ENCODE measurements at places on chromosomes 3 and 15.

DNA sequence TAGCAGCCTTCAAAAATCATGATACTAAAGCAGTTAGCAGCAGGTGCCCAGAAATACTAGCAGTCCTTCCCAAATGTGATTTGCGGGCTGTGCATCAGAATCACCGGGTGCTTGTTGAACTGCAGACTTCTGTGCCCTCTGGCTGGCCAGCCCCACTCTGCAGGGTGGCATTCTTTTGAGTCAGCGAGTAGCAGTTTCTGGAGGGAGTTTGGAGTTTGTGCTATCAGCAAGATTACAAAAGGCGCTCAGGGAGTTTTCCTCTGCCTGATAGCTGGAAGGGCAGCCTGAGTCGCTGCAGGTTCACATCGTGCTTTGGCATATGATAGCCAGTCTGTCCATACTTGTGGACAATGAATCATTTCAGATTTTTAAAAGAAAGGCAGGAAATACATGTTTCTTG is 57.6 kb downstream of the CLDN11 start:
- no peak for DNase-seq

DNA sequence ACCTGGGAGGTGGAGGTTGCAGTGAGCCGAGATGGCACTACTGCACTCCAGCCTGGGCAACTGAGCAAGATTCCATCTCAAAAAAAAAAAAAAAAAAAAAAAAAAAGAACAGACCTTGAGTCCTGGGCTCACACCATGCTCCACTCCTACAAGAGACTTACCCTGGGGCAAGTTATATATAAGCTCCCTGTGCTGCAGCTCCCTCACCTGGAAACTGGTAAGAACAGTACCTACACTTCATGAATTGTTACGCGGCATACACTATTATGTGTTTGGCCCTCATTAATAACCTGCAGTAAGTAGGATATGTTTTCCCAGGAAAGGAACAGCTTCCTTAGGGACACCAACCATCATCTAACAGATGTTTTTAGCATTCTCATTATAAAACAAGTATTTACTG is 119.6 kb downstream of the FMN1 start:
- DNase-seq = no peak

DNA sequence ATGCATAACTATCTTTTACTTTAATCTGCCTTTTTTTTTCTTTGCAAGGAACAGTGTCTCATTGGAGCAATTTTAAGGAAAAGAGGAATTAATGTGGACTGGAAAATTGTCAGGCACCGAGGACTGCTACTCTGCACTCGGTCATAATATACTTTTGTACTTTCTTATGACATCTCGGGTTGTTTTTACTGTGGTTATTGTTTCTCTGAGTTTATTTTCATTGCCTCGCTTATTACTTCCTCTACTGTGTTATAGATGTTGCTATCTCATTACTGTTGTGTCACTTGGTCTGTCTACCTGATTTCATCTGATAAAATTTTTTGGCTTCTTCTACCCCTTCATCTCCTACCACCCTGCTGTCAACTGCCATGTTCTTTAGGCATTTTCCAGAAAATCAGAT is 213.5 kb upstream of the POU1F1 start:
- DNase-seq = no peak

GRCh38 chr3:126292318-126293070 is 64.7 kb downstream of the KLF15 start:
- no peak for DNase-seq

GRCh38 chr15:33211176-33211808 is 16.8 kb upstream of the FMN1 start:
- no peak for DNase-seq

DNA sequence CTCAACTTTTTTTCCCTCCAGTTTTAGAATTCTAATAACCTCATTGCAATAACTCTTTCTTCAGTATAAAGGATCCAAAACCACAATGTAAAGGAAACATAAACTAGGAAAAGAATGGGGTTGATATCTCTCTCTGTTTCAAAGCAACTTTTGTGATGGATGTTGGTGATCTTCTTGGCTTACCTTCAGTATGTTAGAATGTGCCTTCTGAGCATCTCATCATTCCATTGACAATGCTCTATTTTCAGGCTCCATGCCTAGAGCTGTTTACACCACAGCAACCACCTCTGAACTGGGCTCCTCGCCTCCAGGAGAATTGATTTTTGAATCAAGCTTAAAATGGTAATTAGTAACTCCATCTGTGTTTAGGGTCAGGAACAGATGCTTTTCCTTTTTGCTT is 6.6 kb downstream of the NLGN1 start:
- no peak for DNase-seq

DNA sequence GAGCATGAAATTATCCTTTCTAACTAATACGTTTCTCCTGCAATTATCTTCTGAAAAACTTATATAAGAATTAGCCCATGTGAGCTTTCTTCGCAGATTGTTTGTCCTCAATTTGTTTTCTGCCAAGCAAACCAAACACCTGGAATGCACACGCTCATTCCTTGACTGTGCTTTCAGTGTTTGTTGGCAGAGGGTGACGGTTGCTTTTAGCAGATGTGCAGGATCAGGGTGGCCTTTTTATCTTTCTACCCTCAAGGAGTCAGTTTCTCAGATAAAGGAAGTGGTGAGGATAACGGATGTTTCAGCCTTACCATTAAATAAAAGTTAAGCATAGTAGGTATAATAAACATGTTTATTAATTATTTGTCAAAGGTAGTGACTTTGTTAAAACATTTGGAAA is 15.2 kb downstream of the ARPP21 start:
- DNase-seq = no peak

DNA sequence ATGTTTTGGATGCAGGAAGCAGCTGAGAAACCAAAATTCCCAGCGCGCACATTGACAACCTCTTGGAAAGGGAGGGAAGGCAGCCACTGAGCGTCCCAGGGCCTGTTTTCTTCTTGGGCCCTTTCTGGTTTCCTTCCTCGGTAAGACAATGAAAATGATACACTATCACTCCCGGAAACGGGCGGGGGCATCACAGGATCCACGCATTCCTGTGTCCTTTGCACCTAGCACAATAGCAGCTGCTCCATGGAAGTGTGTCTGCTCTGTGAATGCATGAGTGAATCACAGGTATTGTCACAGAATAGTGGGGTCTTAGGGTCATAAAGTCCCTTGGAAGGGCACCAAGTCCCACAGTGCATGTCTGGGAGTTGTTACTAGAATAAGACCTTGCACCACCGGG is 6.3 kb upstream of the ITPKA start:
- no peak for DNase-seq

DNA sequence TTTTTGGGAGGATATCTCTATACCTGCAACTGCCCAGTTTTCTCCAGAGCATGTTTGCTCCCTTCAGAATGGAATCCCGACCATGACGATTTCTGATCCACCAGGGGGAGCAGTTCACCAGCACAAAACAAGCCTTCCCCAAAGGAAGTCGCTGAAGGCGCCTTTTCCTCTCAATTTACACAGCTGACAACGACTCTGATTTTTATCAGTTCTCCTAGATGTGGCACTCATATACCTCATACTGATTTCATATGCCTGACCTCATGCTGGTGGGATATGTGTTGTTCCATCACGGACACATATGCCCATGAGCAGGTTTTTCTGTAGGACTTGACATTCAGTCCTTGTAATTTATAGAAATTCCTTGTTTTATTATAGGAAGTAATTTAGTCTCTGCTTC is 1028.2 kb downstream of the MCTP2 start:
- DNase-seq = peak; percentile 59

- DNase-seq = no peak
Observed at GRCh38 chr3:184574515-184575417, 13.2 kb downstream of the EPHB3 start.

DNA sequence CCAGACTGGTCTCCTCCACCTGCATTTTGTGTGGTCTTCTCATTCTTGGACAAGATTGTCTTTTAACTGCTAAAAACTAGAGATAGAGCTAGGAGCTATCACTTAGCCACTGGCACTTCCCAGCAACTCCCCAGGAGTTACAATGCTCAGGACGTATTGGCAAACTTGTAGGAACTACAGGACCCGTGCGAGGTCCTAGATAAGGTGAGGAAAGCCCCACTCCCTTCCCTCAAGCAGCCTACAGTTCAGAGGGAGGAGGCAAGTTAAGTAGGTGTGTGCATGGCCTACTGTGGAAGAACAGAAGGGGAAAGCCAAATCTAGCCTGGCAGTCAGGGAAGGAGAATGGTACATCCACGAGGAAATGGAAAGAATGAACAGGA is 504.7 kb upstream of the PROK2 start:
- no peak for DNase-seq

DNA sequence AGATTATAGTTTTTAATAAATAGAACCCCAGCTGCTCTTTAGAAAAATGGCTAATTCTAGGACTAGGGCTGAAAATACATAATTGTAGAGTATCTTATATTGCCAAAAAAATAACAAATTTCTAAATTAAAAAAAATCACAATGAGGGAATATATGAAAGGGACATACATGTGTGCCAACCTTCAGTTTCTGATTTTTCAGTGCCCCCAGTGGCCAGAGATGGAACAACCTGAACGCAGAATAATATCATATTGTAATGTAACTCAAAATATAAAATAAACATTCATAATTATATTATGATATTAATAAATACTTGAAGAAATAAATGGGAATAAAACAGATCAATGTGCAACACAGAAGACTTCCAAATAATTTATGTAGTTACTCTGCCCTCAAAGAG is 460.5 kb downstream of the ZNF385D start:
- DNase-seq = no peak
